Renal pelvis (tissue), 12 donors: ENCODE measurements at places on chromosomes 12 and 14. TPM values are rescaled to one million over a fixed set of nuclear protein-coding genes. Genes with fewer than 3 reads are reported as not detected.

The FAM186B gene
- polyA plus RNA-seq = 0.93 TPM

The SLC17A8 gene
- 1.1 TPM for polyA plus RNA-seq

The LMNTD1 gene
- not detected for polyA plus RNA-seq

The EXOC3L4 gene
- polyA plus RNA-seq = 6.1 TPM

The SOX5 gene
- 5.8 TPM for polyA plus RNA-seq

The TC2N gene
- polyA plus RNA-seq = 9.6 TPM

The MAP1LC3B2 gene
- polyA plus RNA-seq = 11.5 TPM

The ACOT2 gene
- polyA plus RNA-seq = 81.2 TPM

The CCDC38 gene
- 0.24 TPM for polyA plus RNA-seq

The CDCA3 gene
- polyA plus RNA-seq = 27.2 TPM

The SERPINA10 gene
- 0.28 TPM for polyA plus RNA-seq

The LGALS3 gene
- 19.3 TPM for polyA plus RNA-seq

The C14orf180 gene
- not detected for polyA plus RNA-seq

The GPR162 gene
- 35.9 TPM for polyA plus RNA-seq

The SLC10A1 gene
- polyA plus RNA-seq = 0.19 TPM

The KRT6C gene
- not detected for polyA plus RNA-seq

The COX8C gene
- 0.43 TPM for polyA plus RNA-seq

The NGDN gene
- polyA plus RNA-seq = 68.9 TPM

The RNFT2 gene
- polyA plus RNA-seq = 6.3 TPM

The RDH16 gene
- 1.0 TPM for polyA plus RNA-seq
